ENCODE measurements at places on chromosomes 5 and 9. TPM values are rescaled to one million over a fixed set of nuclear protein-coding genes. Genes with fewer than 3 reads are reported as not detected.

FYB1 gene
- total RNA-seq = 8.4 TPM

FOXD4 gene
- total RNA-seq = not detected

TAF1L gene
- not detected for total RNA-seq

ECSCR gene
- 30.1 TPM for total RNA-seq

ADAMTSL2 gene
- 27.7 TPM for total RNA-seq

PHF24 gene
- 0.67 TPM for total RNA-seq

SLC45A2 gene
- total RNA-seq = not detected

CNTNAP3 gene
- 18.9 TPM for total RNA-seq

C9orf50 gene
- not detected for total RNA-seq

KCNV2 gene
- not detected for total RNA-seq

ACTBL2 gene
- 0.12 TPM for total RNA-seq

C6 gene
- total RNA-seq = 54.4 TPM

PHYHD1 gene
- 51.9 TPM for total RNA-seq

FBP2 gene
- total RNA-seq = not detected

OR13C2 gene
- total RNA-seq = not detected

ZNF608 gene
- 38.7 TPM for total RNA-seq

IFNA4 gene
- not detected for total RNA-seq

TAS2R1 gene
- not detected for total RNA-seq

SLC46A2 gene
- not detected for total RNA-seq

PCDHGB5 gene
- 9.7 TPM for total RNA-seq
